ENCODE measurements at places on chromosomes 7 and 10.

- DNase-seq = no peak
These were observed 130.6 kb downstream of the DOCK1 start for GRCh38 chr10:127035827-127036226.

GRCh38 chr7:120165227-120165626, 107.7 kb upstream of the KCND2 start:
- no peak for DNase-seq

DNA sequence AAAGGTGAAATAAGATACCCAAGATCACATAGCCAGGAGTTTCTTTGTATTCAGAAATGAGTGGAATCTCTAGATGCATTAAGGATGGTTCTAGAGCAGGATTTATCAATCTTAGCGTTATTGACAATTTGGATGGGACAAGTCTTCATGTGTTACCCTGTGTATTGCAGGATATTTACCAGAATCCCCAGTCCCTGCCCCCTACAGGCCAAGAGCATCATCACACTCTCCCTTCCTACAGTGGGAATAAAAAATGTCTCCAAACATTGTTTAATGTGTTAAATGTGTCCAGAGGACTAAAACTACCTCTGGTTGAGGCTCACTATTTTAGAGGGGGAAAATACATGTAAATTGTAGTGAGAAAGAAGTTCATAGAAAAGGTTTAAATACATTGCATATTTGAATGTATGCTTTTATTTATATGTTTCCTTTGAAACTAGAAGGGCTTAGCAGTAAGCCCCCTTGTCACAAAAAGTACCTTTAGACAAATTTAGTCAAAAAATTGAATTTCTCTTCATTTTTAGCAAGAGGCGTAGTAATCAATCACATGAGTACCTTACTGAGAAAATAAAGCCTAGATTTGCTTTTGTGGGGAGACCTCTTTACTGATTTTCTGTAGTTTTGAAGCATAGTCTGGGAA, 141.2 kb downstream of the MLLT10 start:
- peak; percentile 6 for DNase-seq

DNA sequence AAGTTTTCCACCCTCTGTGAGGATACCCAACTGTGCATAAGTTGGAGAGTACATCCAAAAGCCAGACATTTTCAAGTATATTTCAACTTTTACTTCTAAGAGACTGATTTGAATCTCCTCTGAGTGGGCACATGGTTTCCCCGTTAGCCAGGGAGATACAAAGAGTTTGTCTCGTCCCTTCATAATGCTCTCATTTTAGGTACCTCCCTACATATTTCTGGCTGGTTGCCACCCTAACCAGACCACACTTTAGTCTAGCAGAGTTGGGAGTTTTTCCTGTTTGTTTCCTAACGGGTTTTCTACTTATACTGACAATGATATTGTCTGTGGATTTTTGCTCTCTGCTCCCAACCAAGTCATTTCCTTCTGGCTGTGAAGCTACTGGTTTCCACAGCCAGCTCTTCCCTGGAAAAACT, 180.3 kb downstream of the CCDC71L start:
- no peak for DNase-seq

DNA sequence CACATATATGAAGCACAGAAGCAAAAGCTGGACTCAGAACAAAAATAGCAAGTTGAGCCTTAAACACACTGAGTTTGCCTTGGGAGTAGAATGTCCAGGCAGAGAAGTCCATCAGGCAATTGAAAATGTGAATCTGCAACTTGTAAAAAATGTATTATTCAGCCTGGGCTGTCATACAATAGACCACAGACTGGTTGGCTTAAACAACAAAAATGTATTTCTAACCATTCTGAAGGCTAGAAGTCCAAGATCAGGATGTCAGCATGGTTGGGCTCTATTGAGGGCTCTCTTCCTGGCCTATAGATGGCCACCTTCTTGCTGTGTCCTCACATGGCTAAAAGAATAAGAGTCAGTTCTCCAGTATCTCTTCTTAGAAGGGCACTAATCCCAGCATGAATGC, 76.5 kb upstream of the CAPZA2 start:
- DNase-seq = no peak

GRCh38 chr10:91545838-91546237, 87.0 kb downstream of the PPP1R3C start:
- no peak for DNase-seq

DNA sequence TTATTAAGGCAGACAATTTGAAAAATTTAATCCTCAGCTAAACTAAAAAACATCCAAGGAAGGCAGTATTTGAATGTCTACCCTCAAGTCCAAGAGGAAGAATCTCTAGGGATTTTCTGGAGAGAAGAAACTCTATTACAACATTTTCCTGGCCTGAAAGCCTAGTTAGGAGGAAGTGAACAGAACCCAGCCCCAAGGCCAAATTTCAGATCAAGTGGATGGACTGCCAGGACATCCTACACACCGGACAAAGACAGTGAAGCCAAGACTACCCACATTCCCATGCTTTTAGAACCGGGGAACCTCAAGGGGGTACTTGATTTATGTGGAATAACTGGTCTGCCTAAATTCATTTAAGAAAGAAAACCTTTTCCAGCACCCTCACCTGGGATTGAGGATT, 108.9 kb upstream of the MEOX2 start:
- DNase-seq = no peak

- DNase-seq = no peak
These were observed 95.0 kb downstream of the ARMH3 start for GRCh38 chr10:101960879-101961395.

DNA sequence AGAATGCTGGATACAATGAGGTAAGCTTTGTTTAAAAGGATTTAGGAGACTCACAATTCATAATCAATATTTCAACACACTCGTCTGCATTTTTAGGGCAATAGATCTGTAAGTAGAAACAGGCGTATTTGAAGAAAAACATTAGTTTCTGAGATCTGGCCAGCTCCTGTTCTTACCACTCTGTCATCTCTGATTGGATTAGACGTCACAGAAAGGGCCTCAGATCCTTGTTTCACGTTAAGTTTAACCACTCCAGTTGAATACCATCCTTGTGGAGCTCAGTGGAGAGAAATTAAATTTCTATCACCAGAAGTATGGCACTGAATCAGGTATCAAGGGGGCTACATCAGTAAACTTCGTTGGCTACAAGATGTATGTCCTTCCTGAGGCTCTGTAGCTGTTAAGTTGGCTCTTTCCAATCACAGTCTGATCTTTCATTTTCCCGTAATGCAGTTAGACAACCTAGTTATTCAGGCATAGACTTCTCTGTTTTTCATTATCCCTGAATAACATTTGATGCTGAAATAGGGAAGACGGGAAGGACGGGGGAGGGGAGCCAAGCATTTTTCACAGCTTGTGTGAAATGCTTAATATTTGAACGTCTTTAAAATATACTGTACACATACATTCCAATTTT, 659.2 kb upstream of the GALNT17 start:
- no peak for DNase-seq

- peak; percentile 81 for DNase-seq
These were observed 1180.3 kb downstream of the TYW1 start for GRCh38 chr7:68176974-68177373.

DNA sequence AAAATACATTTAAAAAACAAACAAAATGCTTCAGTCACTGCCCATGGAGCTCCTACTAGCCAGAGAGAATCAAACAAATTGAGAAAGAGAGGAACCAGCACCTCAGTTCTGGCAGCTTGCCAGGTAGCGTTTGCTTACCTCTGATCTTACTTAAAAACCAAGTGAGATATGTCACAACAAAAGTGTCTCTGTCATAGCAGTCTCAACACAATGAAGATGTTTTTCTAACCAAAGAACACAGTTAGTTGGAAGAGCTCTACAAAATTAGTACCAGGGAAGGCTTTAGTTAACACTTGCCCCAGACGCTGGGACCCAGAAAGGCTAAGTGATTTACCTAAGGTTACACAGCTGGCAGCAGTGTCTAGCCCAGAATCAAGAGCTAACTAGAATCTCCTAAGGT, 3.4 kb downstream of the DOCK4 start:
- peak; percentile 76 for DNase-seq

- DNase-seq = no peak
These were observed 385.8 kb upstream of the GRM3 start for GRCh38 chr7:86257894-86258293.

DNA sequence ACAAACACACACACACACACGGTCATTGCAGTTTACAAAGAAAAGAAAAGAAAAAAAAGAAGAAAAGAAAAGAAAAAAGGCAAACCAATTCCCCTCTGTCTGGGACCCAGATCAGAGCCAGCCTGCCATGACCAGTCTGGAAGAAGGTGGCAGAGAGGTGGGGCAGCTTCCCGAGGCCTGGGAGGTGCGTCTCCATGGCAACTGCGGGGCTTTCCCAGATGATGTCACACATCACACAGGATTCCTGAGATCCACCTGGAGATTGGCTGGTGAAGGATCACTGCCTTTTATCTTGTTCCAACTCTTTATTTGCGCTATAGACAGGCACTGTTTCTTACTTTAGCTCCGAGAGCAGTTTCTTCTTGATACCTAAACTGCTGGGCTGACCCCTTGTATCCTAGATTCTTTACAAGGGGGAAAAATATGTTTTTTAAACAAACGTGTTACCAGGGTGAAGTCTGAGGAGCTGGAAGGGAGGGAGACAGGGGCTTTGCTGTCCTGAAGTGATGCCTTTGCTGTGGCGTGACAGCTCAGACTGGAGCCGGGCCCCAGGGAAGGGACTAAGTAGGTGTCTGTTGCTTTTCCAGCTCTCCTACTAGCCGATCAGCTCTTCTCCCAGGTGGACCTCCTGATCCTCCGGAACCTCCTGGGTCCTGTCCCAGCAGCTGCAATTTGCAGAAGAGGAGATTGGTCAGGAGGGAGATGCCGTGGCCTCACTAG, 298.5 kb downstream of the KLF6 start:
- DNase-seq = peak; percentile 30

GRCh38 chr7:84144480-84144879, 50.1 kb downstream of the SEMA3A start:
- DNase-seq = no peak

DNA sequence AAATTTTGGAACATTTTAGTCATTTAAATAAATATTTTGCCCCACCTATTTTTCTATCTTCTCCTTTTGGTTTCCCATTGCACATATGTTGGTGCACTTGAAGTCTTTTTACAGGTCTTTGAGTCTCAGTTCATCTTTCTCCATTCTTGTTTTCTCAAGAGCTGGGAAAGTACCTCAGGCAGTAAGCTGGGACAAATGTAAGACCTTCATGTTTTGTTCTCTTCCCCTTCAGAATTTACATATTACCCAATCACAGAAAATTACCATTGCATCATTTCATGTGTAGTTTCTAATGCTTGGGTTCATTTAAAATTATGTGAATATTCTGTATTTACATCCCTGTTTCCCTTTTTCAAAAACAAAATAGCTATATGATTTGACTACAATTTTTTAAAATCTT, 1150.0 kb upstream of the POT1 start:
- DNase-seq = no peak

GRCh38 chr7:9026121-9026520, 592.7 kb downstream of the NXPH1 start:
- DNase-seq = no peak

- DNase-seq = no peak
These were observed 79.4 kb downstream of the MYL10 start for GRCh38 chr7:101549734-101550133.

- no peak for DNase-seq
These were observed 580.8 kb downstream of the GALNT17 start for GRCh38 chr7:71712653-71713180.

DNA sequence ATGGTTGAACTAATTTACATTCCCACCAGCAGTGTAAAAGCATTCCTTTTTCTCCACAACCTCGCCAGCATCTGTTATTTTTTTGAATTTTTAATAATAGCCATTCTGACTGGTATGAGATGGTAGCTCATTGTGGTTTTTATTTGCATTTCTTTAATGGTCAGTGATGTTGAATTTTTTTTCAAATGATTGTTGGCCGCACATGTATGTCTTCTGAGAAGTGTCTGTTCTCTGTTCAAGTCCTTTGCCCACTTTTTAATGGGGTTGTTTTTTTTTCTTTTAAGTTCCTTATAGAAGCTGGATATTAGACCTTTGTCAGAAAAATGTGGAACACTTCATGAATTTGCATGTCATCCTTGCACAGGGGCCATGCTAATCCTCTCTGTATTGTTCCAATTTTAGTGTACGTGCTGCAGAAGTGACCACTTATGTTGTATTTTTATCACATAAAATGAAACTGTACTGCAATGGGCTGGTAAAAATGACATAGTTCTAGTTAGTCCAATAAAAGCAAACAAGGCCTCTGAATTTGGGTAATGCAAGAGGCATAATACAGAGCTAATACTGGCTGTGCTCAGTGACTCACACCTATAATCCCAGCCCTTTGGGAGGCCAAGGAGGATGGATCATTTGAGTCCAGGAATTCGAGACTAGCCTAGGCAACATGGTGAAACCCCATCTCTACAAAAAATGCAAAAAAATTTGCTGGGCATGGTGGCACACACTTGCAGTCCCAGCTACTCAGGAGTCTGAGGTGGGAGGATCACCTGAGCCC, 70.3 kb downstream of the ABI1 start:
- no peak for DNase-seq

- no peak for DNase-seq
These were observed 4.1 kb downstream of the TRIM8 start for GRCh38 chr10:102648269-102648888.

DNA sequence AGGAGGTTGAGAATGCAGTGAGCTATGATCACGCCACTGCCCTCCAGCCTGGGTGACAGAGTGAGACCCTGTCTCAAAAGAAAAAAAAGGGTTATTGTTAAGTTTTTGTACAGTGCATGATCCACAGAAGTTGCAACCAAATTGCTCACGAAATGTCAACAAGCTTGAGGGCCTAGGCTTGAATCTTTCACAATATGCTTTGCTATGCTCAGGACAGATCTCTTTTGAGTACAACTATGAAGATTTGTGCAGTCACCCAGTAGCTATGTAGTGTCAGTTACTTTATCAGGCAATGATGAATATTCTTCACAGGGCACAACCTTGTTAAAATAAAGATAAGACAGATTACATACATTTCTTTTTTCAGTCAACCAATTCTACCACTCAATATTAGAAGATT, 109.2 kb downstream of the PRTFDC1 start:
- no peak for DNase-seq

DNA sequence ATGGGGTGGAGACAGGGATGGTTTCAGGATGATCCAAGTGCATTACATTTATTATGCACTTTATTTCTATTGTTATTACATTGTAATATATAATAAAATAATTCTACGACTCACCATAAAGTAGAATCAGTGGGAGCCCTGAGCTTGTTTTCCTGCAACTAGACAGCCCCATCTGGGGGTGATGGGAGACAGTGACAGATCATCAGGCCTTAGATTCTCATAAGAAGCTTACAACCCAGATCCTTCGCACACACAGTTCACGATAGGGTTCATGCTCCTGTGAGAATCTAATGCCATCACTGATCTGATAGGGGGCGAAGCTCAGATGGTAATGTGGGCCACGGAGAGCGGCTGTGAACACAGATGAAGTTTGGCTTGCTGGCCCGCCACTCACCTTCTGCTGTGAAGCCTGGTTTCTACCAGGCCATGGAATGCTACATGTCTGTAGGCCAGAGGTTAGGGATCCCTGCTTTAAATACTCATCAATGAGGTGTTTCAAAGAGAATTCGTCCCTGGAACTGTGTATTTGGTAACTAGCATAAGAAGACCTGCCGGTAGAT, 21.2 kb upstream of the PRKCQ start:
- no peak for DNase-seq

Data from NCI-H2029 treated with DMSO at 0.1 percent for 48 hours (cell line).